ENCODE measurements at places on chromosomes 5 and 9.

DNA sequence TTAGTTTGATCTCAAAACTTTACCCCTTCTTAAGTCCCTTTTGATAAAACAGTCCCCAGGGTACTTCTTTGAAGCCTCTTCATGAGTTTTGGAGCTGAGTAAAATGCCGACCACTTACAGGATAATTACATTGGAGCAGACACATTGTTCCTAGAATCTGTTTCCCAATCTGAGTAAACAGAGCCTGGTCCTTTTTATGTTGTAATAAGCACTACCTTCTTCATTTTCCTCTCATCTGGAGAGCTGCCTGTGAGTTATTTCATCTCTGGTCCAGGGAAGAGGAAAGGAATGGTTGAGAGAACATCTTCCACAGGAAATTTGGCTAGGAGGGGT lies 26.3 kb upstream of the GALNT10 start:
- DNase-seq = no peak

GRCh38 chr9:129437626-129438323 lies 183.1 kb downstream of the C9orf50 start:
- DNase-seq = no peak

DNA sequence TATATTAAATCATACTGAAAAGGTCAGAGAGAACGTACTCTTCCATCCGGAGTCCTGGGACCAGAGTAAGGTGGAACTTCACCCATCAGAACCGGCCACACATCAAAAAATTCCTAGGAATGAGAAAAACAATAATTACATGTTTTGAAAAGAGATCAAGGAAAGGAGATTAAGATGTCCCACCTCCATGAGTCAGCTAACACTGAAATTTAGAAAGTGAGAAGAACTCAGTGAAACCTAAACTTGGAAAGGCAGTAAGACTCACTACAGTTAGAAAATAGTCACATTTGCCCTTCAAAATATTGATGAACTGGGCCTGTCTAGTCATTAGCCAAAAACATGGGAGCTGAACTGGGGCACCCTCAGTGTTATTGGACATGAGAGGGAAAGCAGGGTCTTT lies 23.0 kb downstream of the PDE6A start:
- no peak for DNase-seq

- DNase-seq = no peak
Measured at GRCh38 chr9:116661037-116661954, 25.8 kb upstream of the TRIM32 start.

DNA sequence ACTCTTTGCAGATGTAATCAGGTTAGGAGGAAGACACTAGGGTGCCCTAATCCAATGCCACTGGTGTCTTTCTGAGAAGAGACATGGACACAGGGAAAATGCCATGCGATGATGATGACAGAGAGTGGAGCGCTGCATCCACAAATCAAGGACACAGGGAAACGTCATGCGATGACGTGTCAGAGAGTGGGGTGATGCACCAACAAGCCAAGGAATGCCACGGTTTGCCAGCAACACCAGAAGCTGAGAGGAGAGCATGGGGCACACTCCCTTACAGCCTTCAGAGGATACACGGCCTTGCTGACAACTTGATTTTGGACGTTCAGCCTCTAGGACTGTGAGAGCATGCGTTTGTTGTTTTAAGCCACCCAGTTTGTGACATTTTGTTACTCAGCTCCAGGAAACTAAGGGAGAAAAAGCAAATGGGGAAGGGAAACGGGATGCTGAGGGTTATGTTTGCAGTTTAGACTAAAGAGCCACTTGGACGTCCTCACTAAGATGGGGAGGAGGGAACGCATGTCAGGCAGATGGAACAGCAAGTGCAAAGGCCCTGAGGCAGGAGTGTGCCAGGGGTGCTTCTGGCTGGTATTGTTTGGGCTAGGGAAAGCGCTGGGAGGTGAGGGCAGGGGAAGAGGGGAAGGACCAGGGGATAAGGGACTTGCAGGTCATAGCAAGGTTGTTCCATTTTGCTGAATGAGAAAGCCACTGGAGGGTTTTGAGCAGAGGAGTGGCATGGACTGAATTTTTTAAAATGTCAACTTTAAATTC lies 2.5 kb upstream of the TENT4A start:
- DNase-seq = no peak

DNA sequence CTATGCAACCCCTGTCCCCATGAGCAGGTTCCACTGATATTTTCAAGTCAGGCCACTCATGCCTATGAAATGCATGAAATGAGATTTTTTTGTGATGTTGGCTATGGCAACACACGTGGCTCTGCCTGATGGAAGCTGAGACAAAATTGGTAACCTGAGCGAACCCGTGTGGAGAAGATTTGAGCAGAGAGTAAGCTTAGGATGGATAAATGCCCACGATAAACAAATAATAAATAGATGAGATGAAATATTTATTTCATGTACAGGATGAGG lies 153.4 kb upstream of the IER5L start:
- no peak for DNase-seq

DNA sequence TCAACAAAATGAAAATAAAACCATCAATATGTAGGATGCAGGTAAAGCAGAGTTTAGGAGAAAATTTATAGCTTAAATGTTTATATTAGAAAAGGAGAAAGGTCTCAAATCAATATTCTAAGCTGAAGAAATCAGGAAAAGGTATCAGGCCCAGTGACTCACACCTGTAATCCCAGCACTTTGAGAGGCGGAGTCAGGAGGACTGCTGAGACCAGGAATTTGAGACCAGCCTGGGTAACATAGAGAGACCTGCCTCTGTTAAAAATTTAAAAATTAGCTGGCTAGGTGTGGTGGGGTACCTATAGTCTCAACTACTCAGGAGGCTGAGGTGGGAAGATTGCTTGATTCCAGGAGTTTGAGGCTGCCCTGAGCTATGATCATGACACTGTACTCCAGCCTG lies 32.2 kb downstream of the CCDC69 start:
- DNase-seq = no peak

DNA sequence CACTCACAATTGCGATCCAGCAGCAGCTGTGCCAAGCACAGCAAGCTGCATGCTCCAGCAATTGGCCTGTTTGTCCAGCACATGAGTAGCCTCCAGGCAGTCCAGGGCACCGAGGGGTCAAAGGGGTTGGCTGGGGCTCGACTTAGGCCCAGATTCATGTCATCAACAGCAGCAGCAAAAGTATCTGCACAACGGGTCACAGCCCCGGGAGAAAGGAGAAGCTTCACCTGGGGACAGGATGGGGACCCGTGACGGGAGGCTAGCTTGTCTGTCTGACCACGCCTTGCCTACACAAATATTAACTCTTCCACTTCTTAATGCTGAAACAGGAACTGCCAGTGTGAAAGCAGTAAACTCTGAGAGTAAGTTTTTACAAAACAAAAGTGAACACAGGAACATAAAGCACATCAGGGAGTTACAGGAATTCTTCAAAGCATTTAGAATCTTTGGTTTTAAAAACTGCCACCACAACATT lies 191.2 kb downstream of the PIK3R1 start:
- DNase-seq = no peak

DNA sequence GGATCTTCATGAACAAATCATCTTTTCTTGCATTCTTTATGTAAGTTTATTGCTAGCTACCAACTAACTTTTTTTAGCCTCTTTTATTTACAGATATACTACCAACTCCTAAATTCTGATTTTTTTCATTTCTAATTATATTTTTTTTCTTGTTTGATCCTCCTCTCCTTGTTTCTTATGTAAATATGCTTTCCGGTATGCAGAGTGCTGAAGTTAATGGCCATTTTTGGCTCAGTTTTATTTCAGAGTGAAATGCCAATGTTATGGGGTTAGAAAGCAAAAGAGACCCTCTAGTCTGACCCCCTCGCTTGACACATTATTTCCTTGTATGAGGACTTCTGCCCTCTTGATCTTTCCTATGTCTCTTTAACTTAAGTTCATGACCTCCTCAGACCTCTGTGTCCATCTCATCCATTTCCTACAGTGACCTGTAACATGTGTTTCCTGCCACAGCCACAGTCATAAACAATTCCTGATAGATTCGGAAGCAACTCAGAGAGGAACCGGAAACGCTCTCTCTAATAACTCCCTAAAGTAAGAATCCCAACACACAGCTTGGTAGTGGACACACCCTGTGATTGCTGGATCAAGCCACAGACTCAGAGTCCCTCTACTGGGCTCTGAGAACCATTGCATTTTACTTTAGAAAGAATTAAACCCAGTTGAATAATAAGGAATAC lies 42.9 kb upstream of the AFAP1L1 start:
- no peak for DNase-seq

- no peak for DNase-seq
Measured at GRCh38 chr5:157511651-157512644, 51.9 kb downstream of the NIPAL4 start.

DNA sequence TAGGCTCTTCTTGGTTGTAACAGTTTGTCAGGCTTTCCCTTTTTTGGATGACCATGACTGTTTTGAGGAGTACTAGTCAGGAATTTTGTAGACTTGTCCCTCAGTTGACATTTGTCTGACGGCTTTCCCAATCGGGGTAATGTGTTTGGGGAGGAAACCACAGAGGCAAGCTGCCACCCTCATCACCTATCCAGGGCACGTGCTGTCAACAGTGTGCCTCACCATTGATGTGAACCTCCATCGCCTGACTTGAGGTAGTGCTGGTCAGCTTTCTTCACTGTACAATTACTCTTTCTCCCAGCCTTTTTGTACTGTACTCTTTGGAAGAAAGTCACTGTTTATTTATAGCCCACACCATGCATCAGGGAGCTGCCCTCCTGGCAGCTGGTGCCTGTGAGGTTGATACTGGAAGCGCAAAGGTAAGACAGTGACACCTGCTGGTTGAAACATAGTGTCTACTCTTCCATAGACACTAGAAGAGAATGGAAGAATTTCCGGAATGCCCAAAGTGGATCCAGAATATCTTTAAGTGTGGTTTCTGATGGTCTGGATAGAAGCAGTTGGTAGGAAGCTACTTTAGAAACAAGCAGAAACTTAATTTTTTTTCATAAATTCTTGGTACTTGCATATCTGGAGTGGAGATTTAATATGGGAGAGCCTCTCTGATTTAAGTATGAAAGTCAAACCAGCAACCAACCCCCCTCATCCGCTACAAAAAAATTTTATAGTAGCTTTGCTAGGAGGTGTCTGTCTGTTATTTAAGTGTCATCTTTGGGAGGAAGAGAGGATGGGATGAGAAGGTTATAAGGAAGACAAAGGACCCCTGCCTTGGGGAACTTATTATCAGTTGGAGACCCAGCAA lies 69.3 kb downstream of the SNX30 start:
- DNase-seq = no peak

- no peak for DNase-seq
Measured at GRCh38 chr5:61966997-61967396, 339.0 kb upstream of the KIF2A start.

DNA sequence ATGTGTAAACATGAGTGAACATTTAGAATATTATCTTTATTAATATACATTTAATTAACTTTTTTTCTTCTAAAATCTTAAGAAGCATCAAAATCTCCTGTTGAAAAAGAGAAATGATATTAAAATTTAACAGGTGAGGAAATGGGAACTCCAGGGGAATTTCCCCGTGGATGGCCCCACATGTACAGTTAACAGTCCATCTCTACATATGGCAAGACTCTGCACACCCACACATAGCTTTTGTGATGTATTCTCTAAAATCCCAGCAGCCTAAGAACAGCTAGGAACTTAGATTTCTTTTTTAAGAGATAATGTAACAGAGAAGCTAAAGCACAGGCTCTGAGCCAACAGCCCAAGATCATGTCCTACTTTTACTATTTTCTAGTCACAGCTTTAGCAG lies 556.3 kb upstream of the RGMB start:
- DNase-seq = no peak

- no peak for DNase-seq
Measured at GRCh38 chr9:133976191-133976861, 15.8 kb downstream of the VAV2 start.

DNA sequence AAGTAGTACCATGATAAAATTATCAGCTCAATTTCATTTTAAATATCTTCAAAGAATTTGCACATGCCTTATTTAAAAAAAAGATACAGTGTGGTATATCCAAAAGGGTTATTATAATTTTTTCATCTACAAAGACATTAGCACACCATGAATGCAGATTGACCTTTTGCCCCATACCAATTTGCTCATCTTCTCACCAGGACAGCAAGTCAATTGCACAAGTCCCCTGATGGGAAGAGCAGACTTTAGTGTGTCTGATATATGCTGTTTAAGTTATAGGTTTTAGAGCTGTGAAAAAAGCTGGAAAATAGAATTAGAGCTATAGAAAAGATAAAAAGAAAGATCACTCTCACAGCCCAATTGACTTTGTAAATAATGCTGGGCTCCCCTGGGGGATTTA lies 325.8 kb upstream of the CDH6 start:
- no peak for DNase-seq

GRCh38 chr5:78810098-78810920 lies 161.7 kb upstream of the LHFPL2 start:
- no peak for DNase-seq

GRCh38 chr9:93219692-93220091 lies 35.8 kb downstream of the WNK2 start:
- DNase-seq = no peak

Measured in stimulated activated CD8-positive, alpha-beta memory T cell treated with anti-CD3 and anti-CD28 coated beads, Interleukin-15, amount 100 ng/mL, for 1 hour (primary cell).